ENCODE measurements at places on chromosomes 13 and 19. TPM values are rescaled to one million over a fixed set of nuclear protein-coding genes. Genes with fewer than 3 reads are reported as not detected.

Gene ZNF460
- 126 TPM for total RNA-seq

Gene ZNF780B
- 11.0 TPM for total RNA-seq

Gene HNRNPL
- 246 TPM for total RNA-seq

Gene IGFL1
- total RNA-seq, result not detected

Gene METTL21C
- total RNA-seq, result not detected

Gene ZNF772
- 11.8 TPM for total RNA-seq

- DNase-seq, result peak; percentile 46
Observed at GRCh38 chr19:35318679-35319448, 10.1 kb upstream of the CD22 start.

DNA sequence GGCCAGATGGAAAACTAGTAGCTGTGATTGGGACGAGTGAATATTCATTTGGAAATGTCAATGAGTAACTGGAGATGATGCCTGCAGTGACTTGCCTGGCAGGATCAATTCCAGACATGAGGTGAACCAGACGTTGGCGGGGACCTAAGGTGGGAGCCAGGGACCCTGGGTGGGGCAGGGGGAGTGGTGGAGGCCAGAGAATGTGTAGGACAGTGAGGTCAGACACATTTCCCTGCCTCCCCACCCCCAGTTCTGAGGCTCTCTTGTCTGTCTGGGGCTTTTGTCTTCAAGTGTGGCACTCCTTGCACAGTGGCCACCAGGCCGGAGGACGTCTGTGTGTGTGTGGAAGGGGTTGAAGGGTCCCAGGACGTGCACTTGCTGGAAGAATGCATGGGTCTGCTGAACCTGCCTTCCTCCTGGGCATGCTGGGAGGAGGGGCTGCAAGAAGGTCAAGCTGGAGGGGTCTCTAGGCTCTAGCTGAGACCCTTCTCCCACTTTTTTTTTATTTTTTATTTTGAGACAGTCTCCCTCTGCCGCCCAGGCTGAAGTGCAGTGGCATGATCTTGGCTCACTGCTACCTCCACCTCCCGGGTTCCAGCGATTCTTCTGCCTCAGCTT is 51.6 kb downstream of the CHST8 start:
- no peak for DNase-seq

DNA sequence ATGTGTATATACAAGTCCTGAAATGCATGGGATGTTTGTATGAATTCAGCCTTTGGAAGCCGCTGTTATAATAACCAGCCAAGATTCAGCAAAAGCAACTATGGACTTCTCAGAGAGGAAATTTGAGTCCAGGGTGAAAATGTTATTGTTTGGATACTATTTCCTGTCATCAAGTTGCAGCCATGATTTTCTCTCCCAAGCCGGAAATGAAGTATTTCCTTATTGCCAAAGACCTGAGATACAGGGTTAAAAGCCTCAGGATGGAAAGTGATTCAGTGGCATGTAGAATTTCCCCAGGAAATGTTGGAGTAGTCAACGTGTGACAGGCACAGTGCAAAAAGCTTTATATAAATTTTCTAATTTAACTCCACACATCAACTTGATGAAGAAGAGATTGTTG is 133.9 kb downstream of the IRS2 start:
- peak; percentile 85 for DNase-seq

GRCh38 chr13:109468123-109468522 is 318.3 kb downstream of the IRS2 start:
- DNase-seq, result no peak

GRCh38 chr13:82597747-82598146 is 1284.5 kb downstream of the SLITRK1 start:
- DNase-seq, result no peak

GRCh38 chr13:42284068-42284467 is 12.1 kb downstream of the AKAP11 start:
- no peak for DNase-seq

DNA sequence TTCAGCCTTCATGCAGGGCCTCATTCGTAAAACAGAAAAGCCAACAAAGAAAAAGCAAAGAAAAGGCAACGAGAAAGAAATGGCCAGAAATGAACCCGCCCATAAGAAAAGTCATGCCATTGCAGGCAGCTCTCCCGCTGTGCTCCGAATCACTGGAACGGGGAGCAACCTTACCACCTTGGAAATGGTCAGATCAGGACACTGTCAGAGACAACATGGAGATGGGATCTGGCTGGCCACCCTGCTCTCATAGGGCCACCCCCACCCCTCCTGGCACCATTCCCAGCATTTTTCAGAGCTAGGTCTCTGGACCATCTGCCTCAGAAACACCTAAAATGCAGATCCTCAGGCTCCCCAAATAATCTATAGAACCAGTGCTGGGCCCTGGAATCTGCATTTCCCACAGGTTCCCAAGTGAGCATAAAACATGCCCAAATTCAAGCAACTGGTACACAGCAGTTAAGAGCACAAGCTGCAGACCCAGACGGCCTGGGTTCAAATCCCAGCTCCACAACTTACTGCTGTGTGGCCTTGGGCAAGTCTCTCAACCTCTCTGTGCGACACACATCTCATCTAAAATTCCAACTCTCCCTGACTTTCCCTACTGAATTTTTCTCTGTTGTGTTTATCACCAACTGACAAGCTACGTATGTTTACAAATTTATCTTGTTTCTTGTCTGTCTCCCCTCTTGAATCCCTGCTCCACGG is 151.6 kb downstream of the IER2 start:
- DNase-seq, result no peak

- DNase-seq, result no peak
Observed at GRCh38 chr19:48955308-48955958, 758 bp downstream of the BAX start.

GRCh38 chr13:33179463-33179862 is 106.1 kb downstream of the STARD13 start:
- DNase-seq, result no peak

GRCh38 chr13:70634893-70635292 is 526.6 kb upstream of the KLHL1 start:
- DNase-seq, result peak; percentile 35

GRCh38 chr13:96671073-96671472 is 323.2 kb downstream of the OXGR1 start:
- peak; percentile 78 for DNase-seq

- no peak for DNase-seq
Observed at GRCh38 chr19:2729943-2730818, 9.0 kb upstream of the DIRAS1 start.

GRCh38 chr19:15014579-15014978 is 34.7 kb upstream of the CASP14 start:
- no peak for DNase-seq

Measured in bronchial epithelial cell (primary cell).